ENCODE measurements at places on chromosomes 13 and 19. TPM values are rescaled to one million over a fixed set of nuclear protein-coding genes. Genes with fewer than 3 reads are reported as not detected.
A peak's percentile ranks its signal among the peaks of the same experiment; 100 is the strongest.

ITM2B gene
- 851 TPM for total RNA-seq

GRCh38 chr19:4980838-4981680 lies 12.1 kb downstream of the KDM4B start:
- peak; percentile 68 for DNase-seq
- no peaks in the 10 kb centered on the region for H3K27me3 ChIP-seq
- H3K4me1 ChIP-seq, result peaks cover 57% of the 10 kb centered on the region
- no peak overlapping the region for H3K4me3 ChIP-seq
- peak overlapping the region; percentile 49 for H3K27ac ChIP-seq
- no peaks in the 10 kb centered on the region for H3K36me3 ChIP-seq

DNA sequence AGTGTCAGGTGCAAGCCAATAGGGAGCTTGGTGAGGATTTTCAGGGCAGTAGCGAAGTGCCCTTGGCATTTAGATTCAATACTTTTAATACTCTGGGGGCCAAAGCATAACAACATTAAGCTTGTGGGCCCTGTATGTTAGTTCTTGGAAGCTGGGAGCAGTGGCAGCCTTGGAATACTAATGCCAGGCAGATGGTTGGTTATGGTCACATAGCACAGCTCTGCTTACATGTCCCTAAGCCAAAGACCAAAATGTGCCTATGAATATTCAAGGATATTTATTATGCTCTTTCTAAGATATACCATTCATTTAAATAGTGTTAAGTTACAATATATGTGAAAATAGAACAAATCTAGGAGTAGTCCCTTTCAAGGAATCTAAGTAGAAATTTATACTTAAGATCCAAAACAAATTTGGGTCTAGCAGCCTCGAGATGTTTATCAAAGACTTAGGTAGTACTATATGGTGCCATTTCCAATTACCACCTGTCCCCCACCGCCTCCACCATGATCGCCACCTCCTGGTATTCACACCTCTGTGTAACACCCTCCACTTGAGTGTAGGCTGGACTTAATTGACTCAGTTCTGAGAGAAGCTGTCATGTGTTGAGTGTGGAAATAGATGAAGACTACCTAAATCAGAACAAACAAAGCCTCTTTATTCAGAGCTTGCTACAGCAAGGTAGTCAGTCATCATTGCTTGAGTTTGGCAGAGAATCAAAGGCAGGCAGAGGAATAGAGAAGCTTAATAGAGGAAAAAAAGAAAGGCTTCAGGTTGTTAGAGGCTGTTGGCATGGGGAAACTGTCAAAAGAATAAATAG lies 261.0 kb downstream of the GPC5 start:
- DNase-seq, result no peak
- H3K27me3 ChIP-seq, result no peaks in the 10 kb centered on the region
- H3K4me3 ChIP-seq, result no peak overlapping the region

DNA sequence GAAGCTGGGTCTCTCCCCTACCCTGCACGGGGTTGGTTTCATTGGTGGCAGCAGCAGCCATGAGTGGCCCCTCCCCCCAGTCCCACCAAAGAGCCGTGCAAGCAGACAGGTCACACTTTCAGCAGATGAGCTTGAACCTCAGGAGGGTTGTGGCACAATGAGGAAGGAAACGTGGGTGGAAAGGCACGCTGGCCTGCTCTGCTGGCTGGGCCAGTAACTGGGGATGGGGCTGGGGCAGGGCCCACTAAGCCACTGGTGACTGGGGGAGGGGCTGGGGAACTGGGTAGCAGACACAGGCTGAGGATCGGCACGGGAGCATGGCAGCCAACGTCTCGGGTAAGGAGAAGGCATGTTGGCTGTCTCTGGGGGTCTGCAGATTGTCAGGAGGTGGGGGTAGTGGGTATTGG lies at the start of gene P2RY11:
Gene P2RY11 (plus strand): TSS at position 289 of the 407 bp plus-strand sequence. CDS start 29 bp downstream, at position 318.
- H3K36me3 ChIP-seq, result peaks cover 30% of the 10 kb centered on the region
- peak within 1 kb of the TSS; percentile 69 for H3K27ac ChIP-seq
- H3K4me1 ChIP-seq, result peaks cover 20% of the 10 kb centered on the region
- peak within 1 kb of the TSS; percentile 23 for H3K4me3 ChIP-seq
- no peak for DNase-seq

GRCh38 chr13:33487575-33488243 lies 202.2 kb upstream of the STARD13 start:
- H3K4me3 ChIP-seq, result peak overlapping the region; percentile 6
- H3K36me3 ChIP-seq, result no peaks in the 10 kb centered on the region
- no peaks in the 10 kb centered on the region for H3K27me3 ChIP-seq
- no peak overlapping the region for H3K27ac ChIP-seq
- no peaks in the 10 kb centered on the region for H3K4me1 ChIP-seq

DNA sequence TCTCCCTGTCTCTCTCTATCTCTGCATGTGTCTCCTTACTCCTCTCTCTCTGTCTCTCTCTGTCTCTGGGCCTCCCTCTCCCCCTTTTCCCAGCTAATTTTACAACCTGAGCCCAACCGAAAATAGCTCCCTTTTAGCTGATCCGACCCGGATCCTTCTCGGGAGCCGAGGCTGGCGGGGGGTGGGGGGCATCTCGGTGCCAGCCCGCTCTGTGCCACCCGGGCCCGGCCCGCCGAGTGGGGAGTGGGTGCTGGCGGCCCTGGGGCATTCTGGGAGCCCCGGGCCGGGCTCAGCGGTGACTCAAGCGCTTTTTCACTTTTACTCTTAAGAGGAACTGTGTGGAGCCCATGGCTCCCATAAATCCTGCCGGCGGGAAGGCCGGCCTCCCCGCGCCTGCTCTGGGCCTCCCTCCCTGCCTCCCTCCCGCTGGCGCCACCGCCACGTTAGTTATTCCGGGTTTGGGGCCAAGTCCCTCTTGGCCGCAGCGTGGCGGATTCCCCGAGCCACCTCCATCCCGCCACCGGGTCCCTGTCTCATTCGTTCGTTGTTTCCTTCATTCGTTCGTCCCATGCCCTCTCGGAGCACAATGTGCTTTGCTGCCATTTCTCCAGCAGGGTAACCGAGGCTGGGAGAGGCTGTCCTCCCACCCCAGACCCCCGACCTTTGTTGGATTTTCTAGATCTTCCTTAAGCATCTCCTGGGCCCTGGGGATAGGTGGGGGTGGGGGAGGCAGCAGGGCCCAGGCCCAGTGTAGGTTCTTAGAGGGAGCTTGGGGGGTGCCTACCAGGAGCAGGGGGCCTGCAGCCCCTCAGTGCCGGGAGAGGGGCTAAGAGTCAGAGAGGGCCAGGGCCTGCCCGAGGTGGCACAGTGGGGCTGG lies 3.2 kb downstream of the NFIC start:
- DNase-seq, result peak; percentile 89
- peaks cover 50% of the 10 kb centered on the region for H3K4me1 ChIP-seq
- H3K27me3 ChIP-seq, result no peaks in the 10 kb centered on the region
- H3K36me3 ChIP-seq, result no peaks in the 10 kb centered on the region
- peak overlapping the region; percentile 92 for H3K4me3 ChIP-seq

- no peaks in the 10 kb centered on the region for H3K27me3 ChIP-seq
- H3K4me3 ChIP-seq, result no peak overlapping the region
- H3K27ac ChIP-seq, result no peak overlapping the region
- no peak for DNase-seq
These were observed 754.8 kb upstream of the SLITRK6 start for GRCh38 chr13:86554066-86554465.

DNA sequence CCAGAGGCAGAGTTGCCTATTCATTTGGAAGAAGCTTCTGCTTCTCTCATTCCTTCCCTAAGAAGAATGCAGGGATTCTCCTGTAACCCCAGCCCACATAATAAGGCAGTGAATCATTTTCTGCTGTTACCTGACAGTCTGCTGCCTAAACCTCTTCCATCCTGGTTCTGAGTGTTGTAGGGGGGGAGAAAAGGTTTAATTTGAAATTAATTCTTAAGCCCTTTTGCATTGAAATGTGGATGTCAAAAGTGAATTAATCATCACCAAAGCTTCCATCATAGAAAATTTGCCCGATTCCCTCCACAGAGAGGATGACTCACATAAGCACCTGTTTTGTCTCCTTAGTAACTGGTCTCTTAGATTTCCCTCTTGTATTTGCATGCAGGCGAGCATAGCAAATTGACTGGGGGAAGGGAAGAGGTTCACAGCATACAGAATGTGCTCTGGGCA lies 146.7 kb upstream of the FNDC3A start:
- H3K36me3 ChIP-seq, result no peaks in the 10 kb centered on the region
- H3K4me3 ChIP-seq, result no peak overlapping the region
- no peaks in the 10 kb centered on the region for H3K27me3 ChIP-seq
- DNase-seq, result no peak

TNNI3 gene
- 1.3 TPM for total RNA-seq

- no peaks in the 10 kb centered on the region for H3K4me1 ChIP-seq
- H3K4me3 ChIP-seq, result no peak overlapping the region
- DNase-seq, result no peak
- H3K36me3 ChIP-seq, result no peaks in the 10 kb centered on the region
These were observed 41.5 kb downstream of the FOXO1 start for GRCh38 chr13:40624986-40625385.

GRCh38 chr13:41613471-41613870 lies 156.1 kb downstream of the RGCC start:
- H3K27ac ChIP-seq, result peak overlapping the region; percentile 79
- no peak for DNase-seq
- H3K36me3 ChIP-seq, result no peaks in the 10 kb centered on the region
- H3K4me3 ChIP-seq, result no peak overlapping the region

DNA sequence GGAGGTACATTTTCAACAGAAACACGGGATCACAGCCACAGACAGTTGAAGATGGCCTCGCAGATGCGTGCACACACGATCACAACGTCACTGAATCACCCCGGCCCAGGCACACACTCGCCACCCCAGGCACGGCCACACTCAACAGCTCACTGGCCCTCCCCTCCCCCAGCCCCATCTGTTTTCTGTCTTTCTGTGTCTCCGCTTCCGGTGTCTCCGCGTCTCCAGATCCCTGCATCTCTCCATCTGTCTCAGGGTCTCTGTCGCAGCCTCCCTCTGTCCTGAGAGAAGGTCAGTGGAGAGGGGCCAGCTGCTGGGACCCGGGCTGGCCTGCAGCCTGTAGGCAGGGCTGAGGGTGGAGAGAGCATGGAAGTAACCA lies 3.8 kb upstream of the ATP1A3 start:
- H3K36me3 ChIP-seq, result no peaks in the 10 kb centered on the region
- no peak overlapping the region for H3K4me3 ChIP-seq
- H3K27ac ChIP-seq, result no peak overlapping the region
- DNase-seq, result no peak

GRCh38 chr19:33638167-33639034 lies 16.6 kb downstream of the CHST8 start:
- no peak overlapping the region for H3K4me3 ChIP-seq
- H3K27me3 ChIP-seq, result no peaks in the 10 kb centered on the region

DNA sequence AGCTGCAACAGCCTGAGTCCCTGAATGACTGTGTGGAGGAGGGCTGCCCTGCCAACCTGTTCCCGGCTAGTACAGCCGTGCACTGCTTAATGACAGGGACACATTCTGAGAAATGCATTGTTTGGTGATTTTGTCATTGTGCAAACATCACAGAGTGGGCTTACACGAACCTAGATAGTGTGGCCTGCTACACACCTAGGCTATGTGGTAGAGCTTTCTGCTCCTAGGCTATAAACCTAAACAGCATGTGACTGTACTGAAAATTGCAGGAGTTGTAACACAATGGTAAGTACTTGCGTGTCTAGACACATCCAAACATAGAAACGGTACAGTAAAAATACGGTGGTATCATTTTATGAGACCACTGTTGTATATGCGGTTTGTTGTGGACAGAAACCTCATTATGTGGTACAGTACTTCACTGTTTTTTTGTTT lies 35.0 kb downstream of the VASP start:
- DNase-seq, result no peak
- no peak overlapping the region for H3K4me3 ChIP-seq
- no peaks in the 10 kb centered on the region for H3K4me1 ChIP-seq
- H3K27ac ChIP-seq, result no peak overlapping the region
- H3K27me3 ChIP-seq, result no peaks in the 10 kb centered on the region

ZNF784 gene
- 14.7 TPM for total RNA-seq

KEAP1 gene
- total RNA-seq, result 53.6 TPM

CYP2B6 gene
- total RNA-seq, result 0.34 TPM

- H3K4me1 ChIP-seq, result peaks cover 42% of the 10 kb centered on the region
- H3K27ac ChIP-seq, result no peak overlapping the region
- DNase-seq, result no peak
- no peaks in the 10 kb centered on the region for H3K36me3 ChIP-seq
- H3K27me3 ChIP-seq, result no peaks in the 10 kb centered on the region
These were observed 26.2 kb downstream of the SLC8A2 start for GRCh38 chr19:47445527-47445926.

GRCh38 chr19:46481947-46482346 lies 10.6 kb upstream of the PNMA8A start:
- H3K4me1 ChIP-seq, result no peaks in the 10 kb centered on the region
- DNase-seq, result no peak
- H3K27me3 ChIP-seq, result no peaks in the 10 kb centered on the region
- H3K36me3 ChIP-seq, result no peaks in the 10 kb centered on the region

KLF2 gene
- 87.2 TPM for total RNA-seq

CNN1 gene
- 47.9 TPM for total RNA-seq

ZNF726 gene
- 1.9 TPM for total RNA-seq

DNA sequence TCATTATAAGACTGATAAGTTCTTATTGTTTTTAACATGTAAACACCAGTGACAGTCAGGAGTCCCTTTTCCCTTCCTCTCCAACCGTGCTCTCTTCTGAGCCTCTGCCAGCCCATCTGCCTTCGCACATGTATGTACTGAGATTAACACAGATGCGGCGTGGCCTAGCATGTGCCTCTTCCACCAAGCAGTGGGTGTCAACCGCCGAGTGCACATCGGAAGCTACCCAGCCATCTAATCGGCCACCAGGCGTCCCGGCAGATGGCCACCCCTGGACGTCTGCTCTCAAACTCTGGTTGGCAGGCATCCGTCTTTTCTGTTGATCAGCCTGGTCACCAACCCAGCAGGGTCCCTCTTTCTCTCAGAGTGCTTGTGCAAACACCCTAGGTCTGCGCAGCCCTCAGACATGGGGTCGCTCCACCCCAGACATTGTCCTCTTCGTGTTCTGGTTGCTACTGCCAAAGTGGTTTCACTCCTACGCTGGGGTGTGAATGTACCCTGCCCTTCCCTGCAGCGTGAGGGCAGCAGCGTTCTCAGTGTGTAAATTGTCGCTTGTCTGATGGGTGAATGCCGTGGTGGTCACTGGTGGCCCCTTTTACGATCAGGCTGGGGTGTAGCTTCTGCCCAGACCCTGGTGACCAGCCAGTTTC lies 57.7 kb upstream of the LDLR start:
- H3K36me3 ChIP-seq, result peaks cover 28% of the 10 kb centered on the region
- no peak for DNase-seq
- peaks cover 5% of the 10 kb centered on the region for H3K4me1 ChIP-seq
- H3K27ac ChIP-seq, result no peak overlapping the region

CDX2 gene
- total RNA-seq, result 0.14 TPM

CCNA1 gene
- total RNA-seq, result 2.0 TPM

DCAF15 gene
- 20.5 TPM for total RNA-seq

DNA sequence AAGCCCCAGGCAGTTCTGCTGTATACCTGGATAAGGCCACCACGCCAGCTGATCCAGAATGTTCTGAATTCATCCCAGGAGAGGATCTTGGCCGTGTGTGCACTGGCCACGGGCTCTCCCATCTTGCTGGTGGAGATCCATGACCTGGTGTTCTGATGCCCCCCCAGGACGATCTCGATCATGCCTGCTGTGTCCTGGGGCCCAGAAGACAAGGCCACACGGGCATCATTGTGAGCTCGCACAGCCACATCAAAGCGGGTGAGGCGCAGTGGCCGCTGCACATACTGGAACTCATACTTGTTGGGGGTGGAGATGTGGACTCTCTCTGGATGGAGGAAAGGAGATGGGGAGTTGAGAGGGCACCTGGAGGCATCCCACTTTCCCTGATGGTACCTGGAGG lies 40.1 kb downstream of the F2RL3 start:
- no peaks in the 10 kb centered on the region for H3K36me3 ChIP-seq
- H3K4me3 ChIP-seq, result no peak overlapping the region
- DNase-seq, result no peak
- no peaks in the 10 kb centered on the region for H3K27me3 ChIP-seq

ZFP36 gene
- 238 TPM for total RNA-seq

LSR gene
- total RNA-seq, result 54.5 TPM

Data from upper lobe of left lung (tissue), 6 donors.